Activated CD4-positive, CD25-positive, alpha-beta regulatory T cell treated with anti-CD3 and anti-CD28 coated beads, Interleukin-2, amount 50 U/mL, for 16 hours (primary cell): ENCODE measurements at places on chromosomes 3 and 15.

- DNase-seq: no peak
These were observed 80.1 kb upstream of the DGKG start for GRCh38 chr3:186442162-186442561.

- DNase-seq: no peak
These were observed 3.7 kb downstream of the SHQ1 start for GRCh38 chr3:72844436-72844993.

- no peak for DNase-seq
These were observed 21.0 kb downstream of the RFT1 start for GRCh38 chr3:53109190-53109589.

- no peak for DNase-seq
These were observed 50.9 kb downstream of the C3orf85 start for GRCh38 chr3:109187390-109187789.

GRCh38 chr3:174247687-174248152, 611.4 kb upstream of the NAALADL2 start:
- DNase-seq: no peak

- no peak for DNase-seq
These were observed 68.0 kb downstream of the AQP9 start for GRCh38 chr15:58206151-58206550.

GRCh38 chr3:115814778-115815380, 191.6 kb downstream of the GAP43 start:
- peak; percentile 44 for DNase-seq

DNA sequence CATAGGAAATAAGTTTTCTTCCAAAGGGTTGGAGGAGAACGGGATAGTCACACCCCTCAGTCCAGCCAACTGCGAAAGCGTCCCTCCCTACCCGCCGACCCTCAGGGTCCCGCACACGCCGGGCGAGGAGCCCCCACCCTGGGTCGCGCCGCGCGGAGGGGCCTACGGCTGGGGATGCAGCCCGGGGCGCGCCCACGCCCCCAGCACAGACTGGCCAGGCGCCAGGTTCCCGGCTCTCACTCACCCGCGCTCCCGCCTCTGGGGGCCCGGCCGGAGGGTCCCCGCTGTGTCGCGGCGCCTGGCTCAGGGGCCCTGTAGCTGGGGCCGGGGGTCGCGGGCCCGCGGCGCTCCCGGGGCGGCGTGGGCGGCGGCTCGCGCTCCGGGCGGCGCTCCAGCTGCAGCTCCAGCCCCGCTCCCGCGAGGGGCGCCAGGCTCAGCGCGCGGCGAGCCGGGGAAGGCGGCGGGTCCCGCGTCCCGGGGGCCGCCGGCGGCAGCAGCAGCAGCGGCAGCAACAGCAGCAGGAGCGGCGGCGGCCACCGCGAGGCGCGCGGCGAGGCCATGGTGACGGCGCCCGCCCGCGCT, 375 bp downstream of the HEG1 start:
- no peak for DNase-seq

GRCh38 chr3:184321666-184322065, 7.3 kb downstream of the EIF4G1 start:
- DNase-seq: no peak

DNA sequence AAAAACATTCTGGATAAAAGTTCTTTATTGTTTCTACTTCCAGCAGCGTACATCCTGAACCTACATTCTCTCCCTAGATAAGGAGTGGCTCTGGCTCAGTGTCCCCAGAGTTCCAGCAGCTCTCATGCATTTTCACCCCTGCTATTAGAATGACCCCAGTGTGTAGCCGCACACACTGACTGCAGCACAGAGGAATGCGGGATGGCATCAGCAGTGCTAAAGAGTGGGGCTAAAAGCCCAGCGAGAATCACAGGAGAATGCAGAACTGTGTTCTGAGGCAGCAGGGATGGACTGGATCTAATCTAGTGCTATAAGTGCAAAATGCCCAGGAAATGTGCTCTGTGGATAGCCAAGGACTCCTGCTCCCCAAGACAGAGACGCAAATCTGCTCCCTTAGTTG, 66.4 kb upstream of the TJP1 start:
- DNase-seq: no peak

- no peak for DNase-seq
These were observed 14.8 kb upstream of the RNF7 start for GRCh38 chr3:141723255-141723654.

DNA sequence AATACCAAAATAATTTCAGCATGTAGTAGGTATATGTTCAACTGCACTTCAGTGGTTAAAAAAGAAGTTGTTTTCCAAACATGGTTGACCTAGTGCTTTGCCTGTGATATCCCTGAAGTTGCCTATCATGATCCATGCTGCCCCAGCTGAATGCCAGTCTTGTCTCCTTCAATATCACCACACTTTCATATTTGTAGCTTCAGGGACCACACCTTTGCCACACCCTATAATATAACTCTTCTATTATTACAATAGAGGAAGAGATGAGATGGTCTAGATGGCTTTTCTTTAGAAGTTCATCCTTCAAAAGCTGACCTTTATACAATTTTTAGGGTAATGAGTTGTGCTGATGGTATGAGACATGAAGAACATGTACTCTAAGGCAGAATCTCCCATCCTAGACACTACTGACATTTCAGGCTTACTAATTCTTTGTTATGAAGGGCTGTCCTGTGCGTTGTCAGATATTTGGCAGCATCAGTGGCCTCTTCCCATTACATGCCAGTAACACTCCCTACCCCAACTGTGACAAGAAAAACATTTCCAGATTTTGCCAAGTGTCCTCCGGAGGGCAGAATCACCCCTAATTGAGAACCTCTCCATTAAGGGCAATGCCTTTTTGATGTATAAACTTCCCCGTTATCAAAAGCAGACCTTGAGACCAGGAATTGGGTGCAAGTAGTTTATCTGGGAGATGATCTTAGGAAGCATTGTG, 76.2 kb upstream of the PLCL2 start:
- no peak for DNase-seq

DNA sequence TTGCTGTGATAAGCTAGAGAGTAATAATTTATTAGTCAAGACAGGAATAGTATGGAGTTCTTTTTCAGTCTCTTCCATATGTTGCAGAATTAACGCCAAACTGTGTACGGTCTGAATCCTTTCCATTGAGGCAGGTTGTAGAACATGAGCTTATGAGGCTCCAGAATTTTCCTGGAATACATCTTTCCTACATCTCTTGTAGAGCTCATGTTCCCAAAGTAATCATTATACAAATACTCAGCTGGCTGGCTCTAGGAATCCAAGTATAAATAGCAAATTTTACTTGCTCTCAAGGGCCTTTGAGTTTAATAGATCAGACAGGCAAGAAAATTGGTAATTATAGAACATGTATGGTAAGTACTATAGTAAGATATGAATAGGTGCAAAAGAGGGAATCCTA, 419.4 kb downstream of the RBMS3 start:
- no peak for DNase-seq

DNA sequence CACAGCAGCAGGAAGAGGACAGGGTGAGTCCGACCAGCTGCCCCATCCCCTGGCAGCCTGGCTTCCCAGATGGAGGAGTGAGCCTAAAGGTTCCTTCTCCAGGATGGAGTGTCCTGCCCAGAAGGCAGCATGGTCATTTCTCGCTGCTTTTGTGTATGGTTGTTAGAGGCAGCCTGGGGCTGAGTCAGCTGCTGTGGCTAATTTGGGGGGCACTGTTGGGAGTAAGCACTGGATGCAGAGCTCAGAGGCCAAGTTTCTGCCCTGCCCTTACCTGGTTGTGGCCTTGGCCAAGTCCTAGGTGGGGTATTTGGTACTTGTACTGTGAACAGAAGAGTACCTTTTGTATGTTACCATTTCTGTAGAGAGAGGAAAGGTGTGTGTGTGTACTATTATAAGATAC, 78.6 kb downstream of the ADAMTS7 start:
- DNase-seq: no peak

DNA sequence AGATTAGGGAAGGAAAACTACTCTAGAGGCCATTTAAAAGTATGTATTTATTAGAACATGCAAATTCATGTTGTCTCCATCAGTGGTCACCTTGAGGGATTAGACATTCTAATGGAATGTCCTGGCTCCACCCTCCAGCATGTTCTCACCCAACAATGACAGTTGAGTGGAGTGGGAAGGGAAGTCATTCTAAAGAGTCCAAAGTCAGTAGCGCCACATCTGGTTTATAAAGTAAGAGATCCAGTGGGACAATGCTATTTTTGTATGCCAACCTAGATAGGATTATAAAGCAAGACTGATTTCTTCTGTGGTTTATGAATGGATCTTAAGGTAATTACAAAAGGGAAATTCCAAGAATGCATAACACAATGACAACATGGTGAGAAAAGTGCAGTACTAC, 33.3 kb downstream of the SLC24A1 start:
- no peak for DNase-seq

- DNase-seq: no peak
These were observed 11.3 kb downstream of the GTF2E1 start for GRCh38 chr3:120753810-120754209.

DNA sequence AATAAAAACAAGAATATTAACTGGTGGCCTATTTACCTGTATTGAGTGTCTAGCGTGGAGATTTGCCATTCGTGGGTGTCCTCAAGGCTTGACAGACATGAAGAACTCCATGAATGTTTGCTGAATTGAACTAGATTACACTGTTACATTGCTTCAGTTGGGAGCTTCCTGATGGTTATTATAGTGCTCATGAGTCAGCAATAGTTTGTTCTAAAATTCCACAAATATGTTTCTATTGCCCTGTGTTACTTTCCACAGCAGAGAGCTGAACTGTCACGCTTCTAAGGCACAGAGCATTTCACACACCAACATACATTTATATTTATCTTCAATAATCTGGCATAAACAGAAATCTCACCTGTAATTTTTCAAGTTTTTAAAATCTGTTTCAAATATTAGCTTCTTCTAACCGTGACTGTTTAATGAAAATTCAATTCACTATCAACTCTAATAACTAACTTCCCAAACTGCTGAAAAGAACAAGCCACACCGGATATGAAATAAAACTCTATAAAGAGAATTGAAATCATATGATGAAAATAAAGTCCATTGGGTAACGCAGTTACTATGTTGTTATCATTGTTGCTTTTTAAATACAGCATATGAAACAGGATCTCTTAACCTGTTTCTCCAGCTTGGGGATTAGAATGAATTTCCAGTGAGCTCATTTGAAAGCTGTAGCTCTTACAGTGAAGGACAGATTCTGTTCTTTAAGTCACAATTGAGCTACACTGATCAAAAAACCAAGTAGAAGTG, 61.2 kb upstream of the MCF2L2 start:
- DNase-seq: no peak

DNA sequence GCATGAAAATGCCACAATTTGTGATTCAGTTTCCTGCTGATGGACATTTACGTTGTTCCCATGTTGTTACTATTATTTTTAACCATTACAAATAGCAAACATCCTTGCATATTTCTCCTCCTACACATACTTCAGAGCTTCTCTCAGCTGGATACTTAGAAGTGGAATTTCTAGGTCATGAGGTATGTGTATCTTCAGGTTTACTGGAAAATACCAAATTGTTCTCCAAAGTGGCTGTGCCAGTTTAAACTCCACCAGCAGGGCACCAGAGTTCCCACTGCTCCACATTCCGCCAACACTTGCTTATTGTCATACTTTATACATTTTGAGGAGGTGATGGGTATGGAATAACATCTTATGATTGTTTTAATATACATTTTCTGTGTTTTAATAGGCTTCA, 45.7 kb downstream of the PRR23E start:
- DNase-seq: no peak

DNA sequence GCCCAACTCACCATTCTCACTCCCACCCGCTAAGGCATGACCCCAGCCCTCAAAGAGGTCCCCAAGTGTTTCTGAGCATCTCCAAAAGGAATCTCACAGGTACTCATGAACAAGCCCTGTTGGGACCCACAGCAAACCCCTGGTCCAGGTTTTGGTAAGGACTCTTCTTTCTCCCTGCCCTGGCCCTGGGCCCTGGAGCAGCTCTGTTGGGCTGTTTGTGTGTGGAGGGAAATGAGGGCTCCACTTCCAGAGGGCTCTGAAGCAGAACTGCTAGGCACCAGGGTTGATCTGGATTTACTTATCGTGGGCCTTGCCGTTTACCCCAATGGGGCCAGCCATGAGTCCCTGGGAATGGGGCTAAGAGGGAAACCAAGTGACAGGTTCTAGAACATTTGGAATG, 92.9 kb downstream of the TLE3 start:
- no peak for DNase-seq
